Bronchus fibroblast of lung (primary cell): ENCODE measurements at places on chromosomes 2 and 18. TPM values are rescaled to one million over a fixed set of nuclear protein-coding genes. Genes with fewer than 3 reads are reported as not detected.

Gene RTP5
- total RNA-seq = not detected in 2 replicates

Gene FOXI3
- total RNA-seq = not detected in 2 replicates

Gene GREB1L
- total RNA-seq = under 0.01 and 0.30 TPM in 2 replicates

Gene NEB
- under 0.01 and 0.17 TPM in 2 replicates for total RNA-seq

Gene CRYGB
- total RNA-seq = not detected in 2 replicates

Gene UGT1A4
- not detected in 2 replicates for total RNA-seq

Gene ADNP2
- 11.6 and 12.6 TPM in 2 replicates for total RNA-seq

Gene CCDC74A
- total RNA-seq = 14.6 and 15.5 TPM in 2 replicates

Gene HOXD12
- total RNA-seq = not detected in 2 replicates

Gene ERCC3
- 27.2 and 29.0 TPM in 2 replicates for total RNA-seq

Gene C2orf78
- not detected in 2 replicates for total RNA-seq

Gene ALPG
- not detected in 2 replicates for total RNA-seq

Gene ACMSD
- total RNA-seq = not detected in 2 replicates

Gene CTAGE1
- not detected in 2 replicates for total RNA-seq

Gene RAB6C
- not detected in 2 replicates for total RNA-seq

Gene TXNDC2
- total RNA-seq = not detected in 2 replicates

Gene L3MBTL4
- under 0.01 TPM in 2 replicates for total RNA-seq

Gene GPR39
- total RNA-seq = 2.4 and 3.7 TPM in 2 replicates

Gene FAM237A
- total RNA-seq = not detected in 2 replicates

Gene FAM136A
- total RNA-seq = 28.4 and 36.0 TPM in 2 replicates

Gene TOGARAM2
- total RNA-seq = under 0.01 TPM in 1 of 2 replicates, not detected in the other

Gene CAPN14
- total RNA-seq = under 0.01 TPM in 2 replicates

Gene BMPR2
- 11.4 and 13.4 TPM in 2 replicates for total RNA-seq

Gene AQP12A
- not detected in 2 replicates for total RNA-seq

Gene PRSS56
- total RNA-seq = not detected in 2 replicates

Gene COL4A3
- total RNA-seq = under 0.01 TPM in 1 of 2 replicates, not detected in the other

Gene VRK2
- 17.1 and 19.7 TPM in 2 replicates for total RNA-seq

Gene SLC20A1
- 49.7 and 51.4 TPM in 2 replicates for total RNA-seq

Gene ABHD3
- 4.0 and 4.2 TPM in 2 replicates for total RNA-seq

Gene IL37
- total RNA-seq = not detected in 2 replicates

Gene ANKRD30BL
- not detected in 2 replicates for total RNA-seq

Gene FZD7
- 30.6 and 31.8 TPM in 2 replicates for total RNA-seq

Gene UBXN4
- 24.2 and 28.1 TPM in 2 replicates for total RNA-seq

Gene GCA
- total RNA-seq = 6.7 and 9.2 TPM in 2 replicates

Gene RMND5A
- total RNA-seq = 7.1 and 8.1 TPM in 2 replicates

Gene C2orf68
- total RNA-seq = 12.5 and 14.5 TPM in 2 replicates

Gene ANKRD12
- total RNA-seq = 4.0 and 4.5 TPM in 2 replicates

Gene AFF3
- total RNA-seq = 9.1 and 11.3 TPM in 2 replicates

Gene STARD6
- total RNA-seq = 0.15 and 0.34 TPM in 2 replicates

Gene PAIP2B
- 0.45 and 0.67 TPM in 2 replicates for total RNA-seq

Gene ZNF804A
- total RNA-seq = 2.7 and 3.7 TPM in 2 replicates

Gene FBXO11
- total RNA-seq = 17.4 and 17.5 TPM in 2 replicates

Gene SCYGR5
- not detected in 2 replicates for total RNA-seq

Gene CDKL4
- not detected in 2 replicates for total RNA-seq

Gene UPP2
- not detected in 2 replicates for total RNA-seq

Gene KANSL3
- 20.2 and 20.7 TPM in 2 replicates for total RNA-seq

Gene HS6ST1
- 47.3 and 48.3 TPM in 2 replicates for total RNA-seq

Gene TMEM237
- 27.1 and 29.3 TPM in 2 replicates for total RNA-seq

Gene TUBA3E
- total RNA-seq = not detected in 2 replicates

Gene CFAP65
- not detected in 2 replicates for total RNA-seq

Gene MFSD2B
- total RNA-seq = 0.59 and 1.0 TPM in 2 replicates
